T follicular helper cell (primary cell): ENCODE measurements at places on chromosomes 2 and 18.

DNA sequence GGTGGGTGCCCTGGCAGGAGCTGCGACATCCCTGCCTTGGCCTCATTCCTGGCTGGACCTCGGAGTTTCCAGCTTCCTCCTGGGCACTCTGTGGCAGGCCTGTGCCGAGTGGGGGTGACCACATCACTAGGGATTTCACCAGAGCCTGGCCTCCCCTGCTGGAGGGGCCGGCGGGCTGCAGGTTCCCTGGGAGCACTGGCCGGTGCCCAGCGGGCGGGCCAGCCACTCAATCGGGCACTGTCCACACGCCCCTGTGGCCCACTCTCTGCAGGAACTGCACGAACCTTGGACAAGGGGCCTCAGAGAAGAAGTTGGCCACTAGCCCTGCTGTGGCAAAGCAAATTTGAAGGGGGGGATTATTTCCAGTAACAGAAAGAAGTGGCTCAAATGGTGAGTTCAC, 110.7 kb upstream of the APCDD1 start:
- no peak for DNase-seq

GRCh38 chr2:104772996-104773395, 80.9 kb upstream of the POU3F3 start:
- no peak for DNase-seq

DNA sequence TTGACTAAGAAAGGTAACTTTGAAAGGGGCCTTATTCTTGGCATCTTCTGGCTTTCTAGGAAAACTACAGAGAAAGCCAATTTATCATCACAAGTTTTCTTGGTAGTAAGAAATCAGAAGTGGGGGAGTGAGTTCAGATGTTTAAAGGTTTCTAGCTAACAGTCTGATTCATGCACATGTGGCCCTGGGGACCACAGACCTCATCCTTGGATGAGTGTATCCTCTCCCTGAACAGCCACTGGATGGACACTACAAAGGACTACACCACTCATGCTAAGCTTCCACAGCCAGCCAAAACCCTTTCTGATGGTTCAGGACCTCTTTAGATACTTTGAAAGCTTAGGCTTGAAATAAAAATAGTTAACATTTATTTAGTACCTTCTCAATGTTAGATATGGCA, 218.3 kb upstream of the STK17B start:
- no peak for DNase-seq

GRCh38 chr2:230953845-230954244, 28.8 kb upstream of the GPR55 start:
- no peak for DNase-seq

- no peak for DNase-seq
Measured at GRCh38 chr2:16271231-16271896, 331.0 kb downstream of the MYCN start.

GRCh38 chr2:13488965-13489364, 772.2 kb downstream of the TRIB2 start:
- DNase-seq: no peak

DNA sequence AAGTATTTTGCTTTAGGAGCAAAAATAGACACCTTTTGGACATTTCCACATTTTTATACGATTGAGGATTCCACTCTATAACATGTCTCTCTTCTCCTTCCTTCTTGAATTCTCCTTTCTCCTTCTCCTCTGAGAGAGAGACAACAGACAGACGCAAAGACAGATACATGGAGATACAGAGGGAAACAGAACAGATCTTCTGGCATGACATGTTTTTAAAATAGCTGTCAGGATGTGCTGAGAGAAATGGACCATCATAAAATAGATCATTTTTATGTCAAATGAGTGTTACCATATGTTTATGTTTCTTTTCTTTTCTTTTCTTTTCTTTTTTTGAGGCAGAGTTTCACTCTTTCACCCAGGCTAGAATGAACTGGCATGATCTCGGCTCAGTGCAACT, 44.4 kb upstream of the ZNF532 start:
- DNase-seq: no peak
